Renal cortical epithelial cell (primary cell): ENCODE measurements at places on chromosomes 13 and 19. TPM values are rescaled to one million over a fixed set of nuclear protein-coding genes. Genes with fewer than 3 reads are reported as not detected.

Gene F7
- 0.30 TPM in 1 of 2 replicates, not detected in the other for total RNA-seq

DNA sequence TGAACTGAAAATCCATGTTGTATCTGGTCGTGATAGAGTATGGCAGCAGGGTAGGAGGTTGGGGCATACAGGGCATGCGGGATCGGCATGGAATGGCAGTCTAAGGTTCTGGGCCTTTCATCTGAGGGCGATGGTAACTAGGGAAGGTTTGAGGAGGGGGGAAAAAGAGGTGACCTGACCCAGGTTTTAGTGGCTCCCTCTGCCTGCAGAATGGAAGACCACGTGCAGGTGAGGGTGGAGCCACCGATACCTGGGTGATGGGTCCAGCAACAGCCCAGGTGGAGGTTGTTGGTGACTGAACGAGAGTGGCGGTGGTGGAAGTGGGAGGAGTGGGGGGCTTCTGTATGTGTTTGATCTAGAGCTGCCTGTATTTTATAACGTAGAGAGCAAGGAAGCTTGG, 3.8 kb downstream of the ZNF749 start:
- DNase-seq: no peak

GRCh38 chr13:112234131-112234875, 141.9 kb upstream of the SPACA7 start:
- no peak for DNase-seq

GRCh38 chr19:4067396-4068046, 822 bp upstream of the ZBTB7A start:
- no peak for DNase-seq
